HCEC 1CT (cell line): ENCODE measurements at places on chromosomes 7 and 10.

DNA sequence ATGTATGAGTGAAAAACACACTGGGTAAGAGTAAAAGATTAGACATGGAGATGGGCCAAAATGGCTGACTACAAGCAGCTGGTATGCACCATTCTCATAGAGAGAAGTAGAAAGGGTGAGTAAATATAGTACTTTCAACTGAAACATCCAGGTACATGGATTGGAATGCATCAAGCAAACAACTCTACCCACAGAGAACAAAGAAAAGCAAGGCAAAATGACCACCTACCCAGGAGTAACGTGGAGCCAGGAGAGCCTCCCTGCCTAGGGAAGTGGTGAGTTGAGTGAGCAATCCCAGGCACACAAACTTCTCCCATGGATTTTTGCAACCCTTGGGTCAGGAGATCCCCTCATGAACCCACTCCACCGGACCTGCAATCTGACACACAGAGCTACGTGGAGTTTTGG lies 212.8 kb downstream of the PTN start:
- DNase-seq: peak; percentile 60

- peak; percentile 72 for DNase-seq
Measured at GRCh38 chr7:112162142-112162766, 43.9 kb downstream of the DOCK4 start.

DNA sequence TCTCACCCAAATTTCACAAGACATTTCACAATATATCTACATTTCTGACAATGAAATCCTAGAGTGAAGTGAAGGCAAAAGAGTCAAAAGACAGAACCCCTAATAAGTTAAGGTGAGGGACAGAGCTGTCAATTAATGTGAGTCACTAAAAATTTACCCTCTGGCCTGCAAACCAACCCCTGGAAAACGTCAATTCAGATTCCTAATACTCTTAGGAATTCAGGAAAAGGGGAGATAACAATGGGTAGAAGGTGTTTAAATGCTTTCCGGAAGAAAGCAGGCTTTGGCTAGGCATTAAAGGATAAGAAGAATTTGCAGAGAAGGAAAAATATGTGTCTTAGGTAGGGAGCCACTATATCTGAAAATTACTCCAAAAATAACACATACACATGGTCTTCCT lies 299.6 kb downstream of the INHBA start:
- no peak for DNase-seq

DNA sequence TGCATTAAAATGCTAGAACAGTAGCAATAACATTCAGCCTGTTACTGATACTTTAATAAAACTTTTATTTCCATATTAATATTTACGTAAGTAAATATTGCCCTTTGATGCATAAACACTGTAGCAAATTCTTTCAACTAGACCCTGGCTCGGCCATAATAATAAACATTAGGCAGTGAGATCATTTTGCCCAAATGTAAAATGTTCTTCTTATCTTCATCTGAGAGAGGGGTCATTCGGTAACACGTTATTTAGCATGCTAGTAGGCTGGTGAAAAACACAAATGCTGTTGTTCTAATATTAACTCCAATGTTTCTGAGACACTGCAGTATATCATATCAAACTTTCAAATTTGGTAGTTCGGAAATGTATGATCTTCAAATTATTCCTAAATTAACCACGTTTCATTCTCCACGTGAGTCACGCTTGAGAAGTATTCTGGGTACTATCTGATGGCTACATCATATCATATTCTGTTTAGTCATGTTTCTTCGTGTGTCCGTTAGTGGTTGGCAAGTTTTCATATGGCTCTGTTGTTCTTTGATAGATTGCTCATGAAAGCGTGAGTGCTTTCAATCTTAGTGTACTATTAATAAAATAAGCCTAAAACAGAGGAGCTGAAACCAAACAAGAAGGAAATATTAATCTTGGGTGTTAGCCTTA lies 145.8 kb downstream of the NSUN6 start:
- DNase-seq: peak; percentile 49

DNA sequence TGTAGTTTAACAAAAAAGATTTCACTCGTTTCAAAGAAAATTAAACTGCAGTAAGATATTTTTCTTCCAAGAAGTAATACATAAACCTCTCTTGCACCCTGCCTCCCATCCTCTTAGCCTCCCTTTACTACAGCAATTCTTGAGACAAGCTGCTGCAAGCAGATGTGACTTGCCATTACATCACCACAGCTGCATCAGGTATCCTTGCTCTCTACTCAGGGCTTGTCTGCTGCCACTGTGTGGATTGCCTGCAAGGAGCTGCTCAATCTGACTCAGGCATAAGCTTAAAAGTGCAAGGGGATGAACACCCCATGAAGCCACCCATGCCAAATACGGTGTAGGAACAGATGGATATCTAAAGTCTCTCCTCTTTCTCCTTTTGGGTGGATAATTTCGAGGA lies 609.9 kb downstream of the DNAJB9 start:
- no peak for DNase-seq

GRCh38 chr7:131188367-131189339 lies 139.0 kb upstream of the MKLN1 start:
- peak; percentile 99 for DNase-seq

DNA sequence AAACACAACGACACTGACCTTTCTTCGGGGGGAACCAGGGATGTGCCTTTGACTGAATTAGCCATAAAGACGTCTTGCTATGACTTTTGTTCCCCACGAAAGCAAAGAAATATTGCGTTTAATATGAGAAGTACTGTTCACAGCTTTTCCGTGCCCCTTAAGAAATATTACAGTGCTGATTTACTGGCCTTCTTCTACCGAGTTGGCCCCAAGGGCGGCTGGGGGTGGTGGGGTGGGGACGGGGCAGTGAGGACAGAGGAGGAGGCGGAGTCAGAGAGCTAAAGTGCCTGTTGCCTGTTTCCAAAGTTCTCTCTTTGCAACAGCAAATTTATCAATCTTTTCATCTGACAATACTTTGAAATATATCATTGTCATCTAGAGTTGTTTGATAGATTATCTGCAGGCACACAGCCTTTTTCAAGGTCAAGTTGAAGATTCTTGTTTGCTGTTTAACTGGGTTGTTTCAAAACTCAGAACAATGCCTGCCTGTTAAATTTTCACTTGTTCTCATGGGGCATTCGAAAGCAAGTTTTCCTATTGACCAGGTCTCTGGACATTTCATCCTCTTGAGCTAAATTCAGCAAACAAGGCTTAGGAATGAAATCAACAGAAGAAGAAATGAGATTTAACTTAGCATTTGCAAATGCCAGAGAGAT lies 9.0 kb downstream of the PTF1A start:
- DNase-seq: no peak

DNA sequence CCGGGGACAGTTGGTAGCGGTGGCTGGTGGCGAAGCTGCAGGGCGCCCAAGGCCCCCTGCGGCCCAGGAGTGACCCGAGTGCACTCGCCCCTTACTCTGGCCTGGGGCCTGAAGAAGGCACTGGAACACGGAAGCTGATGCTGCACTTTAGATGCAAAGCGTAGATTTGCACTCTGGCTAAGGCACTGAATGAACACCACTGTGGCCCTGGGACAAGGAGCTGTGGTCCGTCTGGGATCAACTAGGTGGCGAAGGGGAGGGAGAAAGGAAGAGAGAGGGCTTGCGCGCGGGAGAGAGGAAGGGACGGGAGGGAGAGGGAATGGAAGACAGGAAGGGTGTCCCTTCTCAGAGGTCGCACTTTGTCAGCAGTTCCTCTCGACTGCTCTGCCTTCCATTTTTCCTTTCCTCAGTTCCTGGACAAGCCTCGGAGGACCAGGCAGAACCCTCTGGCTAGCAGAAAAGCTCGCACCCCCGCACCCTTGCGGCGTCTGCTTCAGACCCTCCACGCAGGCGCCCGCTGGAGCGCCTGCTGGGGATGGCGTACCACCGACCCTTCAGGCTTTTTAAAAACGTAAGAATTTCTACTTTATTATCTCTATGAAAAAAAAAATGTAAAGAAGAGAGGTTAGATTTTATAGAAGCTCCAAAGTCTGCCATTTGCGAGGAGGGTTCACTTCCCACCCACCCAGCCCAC lies 1.2 kb downstream of the FERD3L start:
- no peak for DNase-seq
